Activated CD4-positive, alpha-beta T cell treated with anti-CD3 and anti-CD28 coated beads, Interleukin-2, amount 10 ng/mL, durations not matched to agents 24 days and 14 days (primary cell): ENCODE measurements at places on chromosomes 7 and 10. TPM values are rescaled to one million over a fixed set of nuclear protein-coding genes. Genes with fewer than 3 reads are reported as not detected.

The SPDYE16 gene
- 0.47 TPM in 1 of 2 replicates, not detected in the other for total RNA-seq

GRCh38 chr10:987620-987869 lies 689 bp upstream of the GTPBP4 start:
- H3K27me3 ChIP-seq = no peaks in the 10 kb centered on the region
- peaks cover 34% of the 10 kb centered on the region for H3K4me1 ChIP-seq
- DNase-seq = no peak
- peak overlapping the region; percentile 97 for H3K4me3 ChIP-seq

- no peak overlapping the region for H3K27ac ChIP-seq
- peaks cover 54% of the 10 kb centered on the region for H3K27me3 ChIP-seq
- peaks cover 2% of the 10 kb centered on the region for H3K36me3 ChIP-seq
- H3K4me1 ChIP-seq = peaks cover 3% of the 10 kb centered on the region
- DNase-seq = no peak
- no peak overlapping the region for H3K4me3 ChIP-seq
Observed at GRCh38 chr7:27176962-27177794, 3.1 kb upstream of the HOXA10 start.

DNA sequence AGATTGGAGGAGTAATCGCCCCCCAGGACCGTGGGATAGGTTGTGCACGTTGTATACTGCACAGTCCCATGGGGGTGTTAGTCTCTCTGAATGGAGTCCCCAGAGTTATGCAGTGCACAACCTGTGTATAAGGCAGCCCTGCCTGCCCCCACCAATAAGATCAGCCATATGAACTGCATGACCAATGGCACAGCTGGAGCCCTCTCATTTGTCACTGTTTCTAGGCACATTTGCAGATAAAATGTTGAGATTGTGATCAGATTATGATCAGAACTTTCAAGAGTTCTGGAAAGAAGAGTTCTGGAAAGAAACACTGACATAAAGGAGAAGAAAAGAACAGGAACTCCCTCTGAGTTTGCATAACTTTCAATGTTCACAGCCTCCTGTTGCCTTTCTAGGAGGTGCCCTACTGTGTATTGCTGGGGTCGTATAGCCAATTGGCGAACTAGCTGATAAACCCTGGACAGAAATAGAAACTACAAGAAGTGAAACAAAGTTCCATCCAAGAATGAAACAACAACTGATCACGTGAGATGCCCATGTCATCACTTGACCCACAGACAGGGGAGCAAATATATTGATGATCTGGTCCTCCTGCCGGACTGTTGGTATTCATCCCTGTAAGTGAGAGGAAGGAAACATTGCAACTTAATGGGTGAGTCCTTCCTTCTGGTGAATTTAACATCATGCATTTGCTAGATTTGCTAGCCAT lies 49.6 kb upstream of the TOMM7 start:
- peaks cover 13% of the 10 kb centered on the region for H3K36me3 ChIP-seq
- no peak overlapping the region for H3K4me3 ChIP-seq
- no peaks in the 10 kb centered on the region for H3K27me3 ChIP-seq
- H3K27ac ChIP-seq = no peak overlapping the region

GRCh38 chr7:32594965-32595490 lies 99.7 kb downstream of the AVL9 start:
- H3K4me3 ChIP-seq = no peak overlapping the region
- no peaks in the 10 kb centered on the region for H3K4me1 ChIP-seq
- H3K27me3 ChIP-seq = peaks cover 8% of the 10 kb centered on the region
- no peak for DNase-seq
- no peak overlapping the region for H3K27ac ChIP-seq

- H3K27me3 ChIP-seq = peaks cover 17% of the 10 kb centered on the region
- H3K4me1 ChIP-seq = no peaks in the 10 kb centered on the region
- no peaks in the 10 kb centered on the region for H3K36me3 ChIP-seq
- DNase-seq = no peak
- no peak overlapping the region for H3K4me3 ChIP-seq
- H3K27ac ChIP-seq = no peak overlapping the region
Observed at GRCh38 chr10:116706281-116706680, 36.1 kb downstream of the HSPA12A start.

DNA sequence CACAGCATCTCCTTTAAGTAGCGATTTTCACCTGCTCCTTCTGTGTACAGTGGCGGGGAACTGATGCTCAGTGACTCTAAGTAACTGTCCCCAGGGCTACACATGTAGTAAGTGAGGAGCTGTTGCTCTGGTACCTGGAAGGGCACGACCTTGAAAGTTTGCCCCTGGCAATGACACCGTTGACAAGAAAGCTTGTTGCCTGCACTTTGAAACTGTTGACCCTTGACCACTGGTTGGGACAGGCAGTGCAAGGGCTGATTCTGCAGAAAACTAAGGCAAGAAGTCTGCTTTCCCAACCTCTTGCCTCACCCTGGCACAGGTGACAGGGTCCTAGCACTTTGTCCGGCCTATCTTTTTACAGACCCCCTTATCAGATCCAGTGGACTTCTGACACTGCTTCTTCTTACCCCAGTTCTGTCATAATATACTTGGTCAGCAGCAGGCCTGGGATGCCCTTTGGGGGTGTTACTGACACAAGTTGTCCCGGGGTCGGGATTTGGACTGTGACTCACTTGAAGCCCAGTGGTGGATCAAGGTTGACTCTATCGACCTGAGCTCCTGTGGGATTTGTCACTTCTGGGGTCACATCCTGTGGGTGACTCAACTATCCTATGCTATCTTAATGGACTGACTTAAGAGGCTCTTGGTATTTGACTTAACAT lies 5.8 kb downstream of the ACSL5 start:
- peaks cover 63% of the 10 kb centered on the region for H3K4me1 ChIP-seq
- DNase-seq = no peak
- H3K27ac ChIP-seq = no peak overlapping the region
- peaks cover 42% of the 10 kb centered on the region for H3K36me3 ChIP-seq
